ENCODE measurements at places on chromosomes 12 and 14.

DNA sequence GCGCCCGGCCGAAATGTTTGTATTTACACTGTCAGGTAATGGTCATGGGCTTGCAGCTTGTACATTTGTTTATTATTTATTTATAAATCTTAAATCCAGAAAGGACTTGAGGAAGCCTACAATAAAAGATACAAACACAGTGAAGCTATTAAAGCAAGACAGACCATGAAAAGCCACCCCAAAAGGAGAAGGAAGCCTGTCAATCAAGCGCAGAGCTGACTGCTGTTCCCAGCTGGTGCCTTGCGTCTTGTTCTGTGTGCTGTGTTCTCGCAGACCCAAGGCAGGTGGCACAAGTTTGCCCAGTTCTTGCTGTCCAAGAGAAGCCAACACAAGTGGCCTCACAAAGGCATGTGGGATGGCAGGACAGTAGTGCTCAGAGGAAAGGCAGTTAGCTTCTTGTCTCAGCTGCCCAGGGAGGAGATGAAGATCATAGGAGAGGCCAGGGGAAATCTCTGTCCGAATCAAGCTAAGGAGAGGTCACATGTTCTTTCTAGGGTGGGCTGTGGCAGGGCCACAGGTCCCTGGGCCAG lies 73.2 kb downstream of the SLC25A47 start:
- no peak for DNase-seq

DNA sequence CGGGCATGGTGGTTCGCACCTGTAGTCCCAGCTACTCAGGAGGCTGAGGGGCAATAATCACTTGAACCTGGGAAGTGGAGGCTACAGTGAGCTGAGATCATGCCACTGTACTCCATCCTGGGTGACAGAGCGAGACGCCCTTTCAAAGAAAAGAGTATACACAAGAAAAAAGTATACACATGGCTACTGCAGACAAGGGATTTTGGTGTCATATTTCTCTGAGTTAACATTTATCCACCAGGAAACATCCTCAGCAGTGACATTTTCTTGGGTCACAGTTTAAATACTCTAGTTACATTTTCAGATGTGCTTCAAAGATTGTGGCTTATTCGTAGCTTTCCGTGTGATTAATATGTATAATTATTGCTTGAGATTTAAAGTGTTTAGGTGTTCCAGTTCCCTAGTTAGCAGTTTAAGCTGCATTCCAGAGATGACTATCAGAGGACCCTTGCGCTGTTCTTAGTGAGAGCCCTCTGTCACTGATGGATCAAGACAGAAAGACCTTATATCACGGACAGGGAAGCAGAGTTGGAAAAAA lies 4.7 kb upstream of the PPP2R5E start:
- DNase-seq = no peak

DNA sequence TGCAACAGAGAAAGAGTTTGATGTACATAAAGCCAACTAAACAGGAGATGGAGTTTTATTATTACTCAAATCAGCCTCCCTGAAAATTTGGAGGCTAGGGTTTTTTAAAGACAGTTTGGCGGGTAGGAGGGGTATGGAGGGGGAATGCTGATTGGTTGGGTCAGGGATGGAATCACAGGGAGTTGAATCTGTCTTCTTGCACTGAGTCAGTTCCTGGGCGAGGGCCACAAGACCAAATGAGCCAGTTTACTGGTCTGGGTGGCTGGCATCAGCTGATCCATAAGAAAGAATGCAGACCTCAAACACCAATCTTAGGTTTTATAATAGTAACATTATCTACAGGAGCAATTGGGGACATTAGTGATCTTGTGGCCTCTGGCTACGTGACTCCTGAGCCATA lies 64.9 kb downstream of the RIN3 start:
- no peak for DNase-seq

DNA sequence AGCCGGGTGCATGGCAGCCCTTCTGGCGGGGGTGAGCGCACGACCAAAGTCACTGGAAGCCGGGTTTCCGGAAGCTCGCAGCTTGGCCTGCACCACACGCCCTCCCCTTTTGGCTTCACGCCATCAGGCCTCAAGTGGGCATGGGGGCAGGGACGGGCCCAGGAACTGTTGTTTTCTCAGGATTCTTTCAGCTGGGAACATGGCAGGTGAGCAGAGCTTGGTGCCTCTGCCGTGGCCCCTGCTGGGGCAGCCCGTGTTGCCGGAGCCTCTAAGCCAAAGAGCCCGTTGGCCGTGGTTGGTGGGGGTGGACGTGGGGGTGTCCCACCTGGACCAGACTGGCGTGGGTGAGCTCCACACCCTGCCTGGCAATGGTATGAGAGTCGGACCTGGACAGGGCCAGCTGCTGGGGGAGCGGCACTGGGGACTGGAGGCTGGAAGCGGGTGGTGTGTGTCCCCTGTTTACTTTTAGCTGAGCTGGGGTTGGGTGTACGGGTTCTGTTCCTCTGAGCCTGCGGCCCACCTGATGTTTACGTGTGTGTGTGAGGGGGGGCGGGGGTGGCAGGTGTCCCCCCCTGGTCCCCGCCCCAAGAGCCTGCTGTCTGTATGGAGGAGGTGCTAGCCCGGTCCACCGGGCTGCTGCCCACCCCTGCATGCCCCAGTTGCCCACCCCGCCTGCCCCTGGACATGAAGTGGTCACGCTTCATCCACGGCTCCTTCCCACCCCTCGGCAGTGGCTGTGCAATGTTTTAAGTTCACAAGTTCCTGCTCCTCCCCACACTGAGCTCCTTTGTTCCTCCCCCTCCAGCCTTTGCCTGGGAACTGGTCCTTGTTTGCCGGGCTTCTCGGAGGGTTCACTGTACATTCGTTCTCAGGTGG lies 28.7 kb upstream of the PLD4 start:
- DNase-seq = no peak

DNA sequence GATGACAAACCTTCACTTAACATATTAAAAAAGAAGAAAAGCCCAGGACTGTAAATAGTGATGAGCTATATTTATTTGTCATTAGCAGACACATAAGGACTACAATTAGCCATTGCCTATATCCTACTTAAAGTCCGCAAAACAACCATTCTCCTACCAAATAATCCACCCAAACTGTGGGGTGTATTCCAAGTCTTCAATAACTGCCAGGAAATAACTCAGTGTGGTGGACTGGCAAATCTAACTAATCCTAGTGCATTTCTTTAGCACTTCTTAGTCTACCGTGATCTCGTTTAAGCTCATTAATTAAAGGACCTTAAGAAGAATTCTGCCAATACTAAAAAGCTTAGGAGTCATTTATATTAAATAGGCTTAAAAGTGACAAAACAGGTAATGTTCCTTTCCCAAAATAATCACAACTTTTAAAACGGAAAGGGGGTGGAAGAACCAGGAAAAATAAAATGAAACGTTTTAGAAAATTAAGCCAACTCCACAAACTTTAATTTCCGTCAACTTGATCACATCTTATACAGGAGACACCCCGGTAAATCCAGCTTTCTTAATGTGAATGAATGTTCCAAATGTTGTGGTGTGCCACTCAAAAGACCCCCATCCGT lies 1.8 kb downstream of the NOVA1 start:
- no peak for DNase-seq

DNA sequence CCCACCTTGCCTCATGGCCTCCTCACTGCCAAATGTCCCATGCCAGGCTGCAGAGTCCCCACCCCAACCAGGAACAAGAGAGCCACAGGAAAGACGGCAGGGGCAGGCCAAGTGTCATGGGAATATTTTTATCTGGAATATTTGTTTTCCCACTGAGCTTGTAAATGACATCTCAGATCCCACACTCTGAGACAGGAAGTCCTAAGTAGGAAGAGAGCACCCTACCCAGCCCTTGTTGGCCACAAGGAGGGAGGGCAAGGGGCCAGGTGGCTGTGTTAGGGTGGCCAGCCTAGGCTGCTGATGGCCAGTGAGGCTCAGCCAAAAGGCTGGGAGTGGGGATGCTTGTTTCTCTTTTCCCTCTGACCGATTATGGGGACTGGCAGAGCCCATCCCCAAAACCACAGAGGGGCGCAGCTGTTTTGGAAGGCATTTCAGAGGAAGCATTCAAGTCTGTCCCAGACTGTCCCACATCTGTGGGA lies 7.7 kb upstream of the MEG3 start:
- DNase-seq = no peak
